Large intestine (tissue), 12 donors: ENCODE measurements at places on chromosomes 3 and 15. TPM values are rescaled to one million over a fixed set of nuclear protein-coding genes. Genes with fewer than 3 reads are reported as not detected.

The RTP3 gene
- not detected for polyA plus RNA-seq

The PROS1 gene
- polyA plus RNA-seq: 43.5 TPM

The ATP13A5 gene
- 0.09 TPM for polyA plus RNA-seq

The IL5RA gene
- 0.28 TPM for polyA plus RNA-seq

The TNFAIP8L3 gene
- 3.8 TPM for polyA plus RNA-seq

The SCN11A gene
- polyA plus RNA-seq: 1.1 TPM

The CCR4 gene
- 0.37 TPM for polyA plus RNA-seq

GRCh38 chr3:13947912-13948311 is 68.0 kb upstream of the WNT7A start:
- no peak for DNase-seq

DNA sequence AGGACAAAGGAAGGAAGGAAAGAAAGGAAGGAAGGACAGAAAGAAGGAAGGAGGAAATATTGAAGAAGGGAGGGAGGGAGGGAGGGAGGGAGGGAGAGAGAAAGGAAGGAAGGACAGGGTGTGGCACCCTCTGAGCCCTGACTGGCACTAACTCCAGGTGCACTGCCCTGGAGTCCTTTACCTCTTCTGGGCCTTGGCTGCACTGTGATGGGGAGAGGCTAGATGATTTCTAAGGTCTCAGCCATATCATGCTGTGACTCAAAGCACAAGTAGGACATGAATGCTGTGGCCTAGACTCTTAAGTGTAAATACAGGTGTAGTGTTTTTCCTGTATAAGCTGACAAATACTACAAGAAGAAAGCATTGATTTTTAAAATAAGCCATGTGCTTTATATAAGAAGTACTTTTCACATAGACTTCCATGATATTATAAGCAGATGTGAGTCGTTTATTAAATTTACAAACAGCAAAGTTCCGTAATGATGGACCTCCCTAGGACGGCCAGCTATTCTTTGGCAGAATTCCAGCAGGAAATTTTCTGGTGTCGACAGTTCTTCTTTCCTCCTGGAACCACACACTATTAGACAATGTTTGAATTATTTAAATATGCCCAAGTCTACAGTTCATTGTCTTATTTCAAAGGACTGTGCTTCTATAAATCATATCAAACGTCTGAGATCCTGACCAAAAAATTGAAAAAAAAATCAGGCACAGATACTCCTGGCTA is 213.8 kb upstream of the C2CD4B start:
- DNase-seq: no peak

GRCh38 chr3:173214576-173214975 is 73.5 kb upstream of the SPATA16 start:
- no peak for DNase-seq

- no peak for DNase-seq
Observed at GRCh38 chr3:12986986-12987385, 86.2 kb downstream of the IQSEC1 start.

GRCh38 chr3:105483476-105483875 is 116.8 kb downstream of the ALCAM start:
- DNase-seq: no peak

- DNase-seq: no peak
Observed at GRCh38 chr15:81880833-81881232, 165.0 kb downstream of the MEX3B start.

GRCh38 chr3:187919048-187919447 is 173.8 kb upstream of the BCL6 start:
- DNase-seq: no peak

DNA sequence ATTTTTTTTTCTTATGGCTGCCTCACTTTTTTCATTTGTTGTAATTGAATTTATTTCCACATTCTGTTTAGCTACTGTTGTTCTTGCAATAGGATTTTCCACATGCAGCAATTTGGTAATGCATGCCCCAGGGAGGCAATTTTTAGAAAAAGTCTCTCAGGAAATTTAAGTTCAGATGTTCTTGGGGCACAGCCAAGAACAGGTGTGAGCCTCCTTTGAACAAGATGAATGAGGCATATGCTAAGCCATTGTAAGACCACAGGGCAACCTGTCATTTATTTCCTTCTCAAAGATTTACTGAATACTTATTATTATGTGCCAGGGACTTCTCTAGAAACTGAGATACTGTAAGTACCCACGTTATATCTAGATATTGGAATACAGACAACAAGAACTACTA is 549.5 kb downstream of the DIPK2A start:
- no peak for DNase-seq

DNA sequence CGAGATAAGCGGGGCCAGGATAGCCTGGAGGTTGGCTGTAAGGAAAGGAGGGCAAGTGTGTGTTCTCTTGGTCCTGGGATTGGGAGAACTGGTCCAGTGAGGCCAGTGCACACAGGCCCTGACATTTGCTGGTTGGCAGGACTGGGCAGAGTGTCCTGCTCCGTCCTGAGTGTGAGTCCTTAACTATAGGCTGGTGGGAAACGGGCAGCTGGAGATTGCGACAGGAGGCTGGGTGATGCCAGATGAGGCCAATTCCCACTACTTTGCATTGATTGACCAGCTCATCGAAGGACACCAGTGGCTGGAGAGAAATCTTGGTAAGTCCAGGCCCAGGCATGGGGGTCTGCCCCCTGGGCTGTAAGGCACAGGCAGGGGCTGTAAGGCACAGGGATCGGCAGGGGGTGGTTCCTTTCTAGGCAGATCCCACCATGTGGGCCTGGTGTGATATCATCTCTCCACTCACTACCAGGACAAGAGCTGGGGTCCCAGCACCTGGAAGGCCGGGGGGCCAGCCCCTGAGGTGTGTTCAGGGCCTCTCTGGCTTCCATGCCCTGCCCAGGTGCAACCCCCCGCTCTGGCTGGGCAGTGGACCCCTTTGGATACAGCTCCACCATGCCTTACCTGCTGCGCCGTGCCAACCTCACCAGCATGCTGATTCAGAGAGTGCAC is 3.2 kb downstream of the MAN2A2 start:
- no peak for DNase-seq

DNA sequence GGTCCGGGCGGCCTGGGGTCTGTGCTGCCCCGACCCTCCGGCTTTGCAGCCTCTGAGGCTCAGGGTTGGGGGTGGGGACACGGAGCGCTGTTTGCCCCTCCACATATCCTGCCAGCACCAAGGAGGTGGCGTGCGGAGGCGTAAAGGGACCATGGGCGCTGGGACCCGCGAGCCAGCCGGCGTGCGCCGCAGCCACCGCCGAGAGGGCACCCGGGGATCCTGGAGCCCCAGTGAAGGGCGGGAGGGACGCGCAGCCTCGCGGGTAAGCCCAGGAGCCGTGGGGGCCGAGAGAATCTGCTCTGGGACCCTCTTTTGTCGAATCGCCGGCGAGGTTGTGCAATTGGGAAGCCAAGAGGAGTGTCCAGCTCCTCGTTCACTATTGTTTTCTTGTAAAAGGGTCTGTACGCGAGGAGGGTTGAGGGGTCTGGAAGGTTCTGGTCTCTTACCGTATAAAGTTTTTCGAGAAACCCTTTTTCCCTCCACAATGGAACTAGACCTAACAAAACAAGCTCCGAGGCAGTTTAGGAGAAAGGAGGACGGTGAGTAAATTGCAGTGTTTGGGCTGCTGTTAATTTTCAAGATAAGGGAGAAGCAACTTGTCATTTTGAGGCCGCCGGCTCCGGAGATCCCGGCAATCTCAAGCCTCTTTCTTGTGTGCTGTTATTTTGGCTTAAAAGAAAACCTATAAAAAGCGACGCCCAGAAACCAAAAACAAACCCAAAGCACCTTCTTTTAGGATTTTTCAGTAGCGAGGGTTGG is 29.9 kb upstream of the ST3GAL6 start:
- DNase-seq: no peak

DNA sequence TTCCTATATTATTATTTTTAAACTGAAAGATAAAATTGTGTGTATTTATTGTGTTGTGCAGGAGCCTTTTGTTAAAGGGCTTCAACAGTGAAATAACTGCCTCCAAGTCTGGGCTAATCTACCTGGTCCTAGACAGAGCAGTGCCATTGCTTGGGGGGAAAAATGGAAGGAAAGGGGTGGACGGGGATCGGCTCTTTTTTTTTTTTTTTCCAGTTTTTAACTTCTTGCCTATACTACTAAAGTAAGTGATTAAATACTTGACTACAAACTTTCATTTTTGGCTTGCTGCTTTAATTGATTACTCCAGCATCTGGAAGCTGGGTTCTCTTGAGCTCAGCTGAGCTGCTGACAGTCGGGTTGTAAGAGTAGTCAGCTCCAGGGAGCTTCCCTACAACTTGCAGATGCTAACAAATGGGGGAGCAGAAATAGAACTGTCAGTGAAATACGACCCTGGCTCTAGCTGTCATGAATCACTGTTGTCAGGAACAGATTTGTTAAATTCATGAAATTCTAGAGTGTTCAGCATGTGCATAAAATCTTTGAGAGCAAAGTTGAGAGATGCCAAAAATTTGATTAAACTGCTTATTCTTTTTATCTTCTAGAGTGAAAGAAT is 276.7 kb downstream of the ROBO1 start:
- DNase-seq: no peak

DNA sequence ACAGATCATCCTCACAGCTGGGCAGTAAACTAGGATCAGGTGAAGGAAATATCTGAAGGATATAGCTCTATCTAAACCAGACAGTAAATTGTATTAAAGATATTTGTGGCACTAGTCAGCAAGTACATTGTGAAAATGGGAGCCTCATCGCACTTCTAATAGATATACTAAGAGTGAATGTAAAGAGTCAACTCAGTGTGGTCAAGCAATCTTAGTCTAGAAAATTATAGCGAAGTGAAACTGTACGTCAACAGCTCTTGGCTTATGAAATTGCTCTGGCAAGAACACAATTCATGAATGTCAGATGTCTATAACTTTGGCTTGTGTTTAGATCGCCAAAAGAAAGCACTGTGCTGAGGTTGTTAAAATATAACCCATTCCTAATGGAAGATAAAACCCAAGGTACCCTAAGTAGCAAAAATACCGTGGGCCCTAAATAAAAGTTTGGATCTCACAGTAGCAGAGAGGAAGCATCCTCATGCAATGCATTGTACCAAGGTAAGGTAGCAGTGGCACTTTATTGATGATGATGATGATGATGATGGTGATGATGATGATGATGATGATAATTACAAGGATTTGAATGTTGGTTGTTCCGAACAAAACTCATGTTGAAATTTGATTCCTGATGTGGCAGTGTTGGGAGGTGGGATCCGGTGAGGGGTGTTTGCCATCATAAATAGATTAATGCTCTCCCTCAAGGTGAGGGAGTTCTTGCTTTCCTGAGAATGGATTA is 228.5 kb downstream of the UNC13C start:
- DNase-seq: no peak

DNA sequence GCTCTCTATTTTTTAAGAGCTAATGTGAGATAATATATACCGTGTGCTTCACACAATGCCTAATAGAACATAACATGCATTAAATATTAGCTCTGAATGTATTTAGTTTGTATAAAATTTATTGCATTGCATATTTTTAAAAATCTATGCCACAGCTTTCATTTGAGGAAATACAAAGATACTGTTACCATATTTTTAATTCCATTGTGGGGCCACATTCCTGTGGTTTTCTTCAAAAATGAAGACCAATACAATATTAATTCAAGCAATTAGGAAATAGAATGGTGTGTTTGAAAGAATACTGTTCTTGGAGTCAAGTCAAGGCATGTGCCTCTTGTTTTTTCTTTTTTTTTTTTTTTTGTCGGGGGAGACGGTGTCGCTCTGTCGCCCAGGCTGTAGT is 95.4 kb upstream of the CADPS start:
- DNase-seq: no peak

- no peak for DNase-seq
Observed at GRCh38 chr15:68541743-68542142, 37.0 kb upstream of the CORO2B start.

DNA sequence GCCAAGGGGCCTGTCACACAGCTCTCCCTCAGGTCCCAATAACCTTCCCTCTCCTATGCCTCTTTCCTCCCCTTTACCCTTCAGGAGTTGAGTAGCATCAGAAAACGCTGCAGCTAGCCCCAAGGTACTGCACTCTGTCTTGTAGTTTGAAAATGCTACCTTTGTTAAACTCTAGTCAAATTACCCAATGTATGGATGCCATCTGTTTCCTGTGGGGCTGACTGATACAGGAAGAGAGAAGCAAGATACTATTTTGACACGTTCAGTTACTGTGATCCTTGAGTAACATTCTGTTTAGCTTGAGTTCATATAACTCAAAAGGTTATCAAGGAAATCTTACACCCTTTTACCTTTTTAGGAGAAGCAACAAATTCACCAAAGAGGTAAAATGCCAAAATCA is 493.1 kb downstream of the FHIT start:
- DNase-seq: no peak

DNA sequence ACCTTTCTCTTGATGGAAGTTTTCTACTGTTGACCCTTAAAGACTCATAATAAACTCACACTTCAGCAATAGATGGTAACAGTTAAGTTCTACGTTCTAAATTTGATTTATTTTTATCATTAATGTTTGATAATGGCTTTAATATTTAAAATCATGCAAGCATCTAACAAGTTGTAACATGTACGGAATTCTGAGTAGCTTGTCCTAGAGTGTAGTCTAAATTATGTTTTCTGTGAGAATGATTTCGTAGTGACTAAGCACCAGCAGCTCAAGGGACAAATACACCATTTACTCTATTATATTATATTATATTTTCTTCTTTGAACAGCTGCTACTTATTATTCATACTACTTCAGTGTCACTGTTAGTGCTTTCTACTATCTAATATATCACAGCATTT is 345.6 kb downstream of the NLGN1 start:
- DNase-seq: no peak

GRCh38 chr3:24048843-24049242 is 103.8 kb downstream of the NR1D2 start:
- no peak for DNase-seq

DNA sequence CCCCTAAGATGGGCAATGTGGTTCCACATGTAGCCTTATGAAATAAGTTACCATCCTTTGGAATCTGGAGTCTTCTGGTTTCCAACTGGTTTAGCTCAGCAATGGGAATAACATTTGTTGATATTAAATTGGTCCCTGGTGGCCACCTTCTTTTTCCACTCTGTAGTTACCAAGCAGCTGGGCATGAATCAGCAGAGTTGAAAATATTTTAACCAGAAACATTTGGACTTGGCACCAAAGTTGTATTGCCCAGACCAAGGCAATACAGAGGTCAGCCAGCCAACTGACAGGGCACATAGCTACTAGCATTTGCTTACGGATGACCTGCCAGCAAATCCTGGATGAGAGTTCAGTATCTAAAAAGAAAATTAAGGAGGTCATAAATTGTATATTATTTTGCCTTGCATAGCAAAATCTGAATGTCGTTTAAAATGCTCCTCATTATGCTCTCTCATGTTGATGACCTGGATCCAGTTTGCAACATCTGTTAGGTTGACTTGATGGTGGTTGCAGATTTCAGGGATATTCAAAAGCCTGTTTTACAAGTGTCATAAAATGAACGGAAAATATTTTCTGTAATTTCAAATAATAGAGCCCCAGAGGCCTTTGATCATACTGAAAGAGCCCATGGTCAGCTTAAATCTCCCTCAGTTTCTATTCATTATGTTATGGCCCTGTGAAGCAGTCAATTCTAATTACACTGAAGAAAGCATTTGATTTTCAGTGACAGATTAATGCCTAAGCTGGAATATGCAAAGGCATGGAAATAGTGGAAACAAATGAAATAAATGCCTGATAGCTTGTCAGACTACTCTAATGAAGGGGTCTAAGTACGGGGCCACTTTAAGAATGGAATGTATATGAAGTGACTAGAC is 54.6 kb downstream of the PPM1L start:
- no peak for DNase-seq

GRCh38 chr3:149581681-149582370 is 76.0 kb downstream of the WWTR1 start:
- DNase-seq: no peak

GRCh38 chr3:52835766-52836470 is 1.1 kb upstream of the MUSTN1 start:
- DNase-seq: no peak

GRCh38 chr15:26084771-26085170 is 221.6 kb upstream of the ATP10A start:
- DNase-seq: no peak
